Uterus (tissue), 4 donors: ENCODE measurements at places on chromosomes 7 and 10.

- DNase-seq = no peak
Measured at GRCh38 chr10:66832781-66833422, 92.9 kb upstream of the LRRTM3 start.

- peak; percentile 8 for DNase-seq
Measured at GRCh38 chr10:133142523-133143199, 17.4 kb upstream of the KNDC1 start.

DNA sequence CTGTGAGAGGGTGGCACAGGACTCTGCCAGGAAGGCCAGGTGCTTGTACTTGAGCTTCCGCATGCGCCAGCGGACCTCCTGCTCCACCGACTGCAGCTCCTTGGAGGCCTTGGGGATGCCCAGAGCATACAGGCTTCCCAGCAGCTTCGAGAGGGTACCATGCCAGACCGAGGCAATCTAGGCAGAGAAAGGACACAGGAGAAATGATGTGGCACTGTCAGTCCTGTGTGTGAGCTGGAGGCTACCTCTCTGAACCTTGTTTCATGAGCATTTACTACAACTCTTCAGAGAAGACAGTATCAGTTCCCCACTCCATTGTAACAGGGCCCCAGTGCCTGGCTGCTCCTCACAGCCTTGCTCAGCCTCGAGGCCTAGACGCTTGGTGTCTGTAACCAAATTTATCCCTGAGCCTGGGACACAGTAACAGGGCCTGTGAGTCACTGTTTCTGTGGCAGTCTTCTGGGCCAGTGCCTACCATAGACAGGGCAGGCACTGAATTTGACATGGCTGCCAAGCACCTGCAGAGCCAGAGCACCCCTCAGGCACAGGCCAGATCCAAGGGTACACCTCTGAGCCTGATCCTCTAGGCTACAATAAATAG is 5.8 kb downstream of the TBRG4 start:
- no peak for DNase-seq

DNA sequence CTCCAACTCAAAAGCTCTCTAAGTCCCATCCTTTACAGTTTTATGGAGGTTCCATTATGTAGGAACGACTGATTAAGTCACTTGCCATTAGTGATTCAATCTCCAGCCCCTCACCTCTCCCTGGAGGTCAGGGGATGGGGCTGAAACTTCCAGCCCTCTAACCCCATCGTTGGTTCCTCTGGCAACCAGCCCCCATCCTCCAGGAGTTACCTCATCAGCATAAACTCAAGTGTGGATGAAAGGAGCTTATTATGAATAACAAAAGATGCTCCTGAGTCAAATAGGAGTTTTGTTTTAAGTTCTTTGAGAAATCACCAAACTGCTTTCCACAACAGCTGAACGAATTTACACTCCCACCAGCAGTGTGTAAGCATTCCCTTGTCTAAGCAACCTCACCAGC is 494.3 kb upstream of the AUTS2 start:
- no peak for DNase-seq

- no peak for DNase-seq
Measured at GRCh38 chr10:69425511-69426298, 9.0 kb upstream of the TACR2 start.

- no peak for DNase-seq
Measured at GRCh38 chr10:13953371-13953770, 366.6 kb downstream of the PRPF18 start.

DNA sequence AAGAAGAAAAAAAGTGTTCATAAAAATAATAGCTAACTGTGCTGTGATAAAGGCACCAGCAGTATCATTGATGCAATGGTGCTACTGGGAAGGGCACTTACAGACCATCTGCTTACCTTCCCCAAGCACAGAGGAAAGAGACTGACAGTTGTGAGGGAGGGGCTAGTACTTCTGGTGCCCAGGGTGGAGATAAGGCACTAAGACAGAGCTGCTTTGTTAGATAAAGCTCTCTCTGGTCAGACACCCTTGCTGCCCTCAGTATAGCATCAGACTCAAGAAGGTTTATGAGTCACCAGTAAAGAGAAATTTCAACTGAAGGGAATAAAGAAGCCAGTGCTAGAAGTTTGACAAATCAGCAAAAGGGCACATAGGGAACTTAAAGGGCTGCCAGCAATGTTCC is 325.6 kb downstream of the HPSE2 start:
- no peak for DNase-seq

DNA sequence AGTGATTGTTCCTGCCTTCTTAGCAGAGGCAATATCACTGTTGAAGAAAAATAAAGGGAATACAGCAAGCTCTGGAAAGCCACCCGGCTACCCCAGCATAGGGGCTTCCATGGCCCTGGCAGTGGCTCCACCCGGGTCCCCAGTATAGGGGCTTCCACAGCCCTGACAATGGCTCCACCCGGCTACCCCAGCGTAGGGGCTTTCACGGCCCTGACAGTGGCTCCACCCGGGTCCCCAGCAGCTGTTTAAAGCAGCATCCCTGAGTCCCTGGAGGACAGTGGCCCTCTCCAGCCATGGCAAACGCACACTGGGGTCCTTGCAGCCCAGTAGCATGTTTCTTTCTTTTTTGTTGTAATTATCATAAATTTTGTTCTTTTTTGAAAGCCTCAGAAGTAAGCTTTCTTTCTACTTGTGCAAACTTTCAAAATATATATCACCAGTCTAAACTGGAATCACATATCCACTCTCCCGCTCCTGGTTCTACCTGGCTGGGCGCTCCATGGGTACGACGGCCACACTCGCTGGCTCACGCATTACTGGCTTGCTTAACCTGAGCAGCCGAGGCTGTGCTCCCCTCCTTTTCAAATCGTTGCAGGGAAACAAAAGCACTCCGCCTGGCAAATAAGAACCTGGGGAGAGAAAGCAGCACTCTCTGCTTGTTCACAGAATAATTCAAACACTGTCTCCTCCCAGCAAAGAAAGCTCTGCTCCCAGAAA is 62.1 kb downstream of the TCERG1L start:
- no peak for DNase-seq

GRCh38 chr7:50651271-50651989 is 86.2 kb upstream of the DDC start:
- DNase-seq = no peak

- no peak for DNase-seq
Measured at GRCh38 chr10:129964611-129965424, 744 bp upstream of the EBF3 start.

GRCh38 chr7:127650847-127651555 is 993 bp upstream of the SND1 start:
- DNase-seq = no peak

- no peak for DNase-seq
Measured at GRCh38 chr10:127813290-127813689, 76.3 kb downstream of the FOXI2 start.

GRCh38 chr7:133253519-133253875 is 619 bp downstream of the EXOC4 start:
- DNase-seq = no peak

DNA sequence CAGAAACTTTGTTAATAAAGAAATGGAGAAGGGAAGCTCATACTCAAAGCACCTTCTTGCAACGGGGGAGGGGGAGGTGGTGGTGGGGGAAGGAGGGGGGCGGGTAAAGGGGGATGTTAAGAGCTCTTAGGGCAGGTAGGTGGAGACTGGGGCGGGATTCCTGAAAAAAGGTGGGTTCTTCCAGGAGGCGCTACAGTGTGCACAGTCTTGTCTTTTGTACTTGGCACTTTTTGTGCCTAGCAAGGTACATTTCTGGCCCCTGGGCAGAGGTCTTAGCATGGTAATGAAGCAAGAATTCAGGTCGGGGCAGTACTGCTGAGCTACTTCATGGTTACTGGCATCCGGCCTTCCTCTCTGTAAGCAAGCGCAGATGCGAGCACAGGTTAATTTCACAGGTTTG is 15.2 kb upstream of the LAMB4 start:
- no peak for DNase-seq

DNA sequence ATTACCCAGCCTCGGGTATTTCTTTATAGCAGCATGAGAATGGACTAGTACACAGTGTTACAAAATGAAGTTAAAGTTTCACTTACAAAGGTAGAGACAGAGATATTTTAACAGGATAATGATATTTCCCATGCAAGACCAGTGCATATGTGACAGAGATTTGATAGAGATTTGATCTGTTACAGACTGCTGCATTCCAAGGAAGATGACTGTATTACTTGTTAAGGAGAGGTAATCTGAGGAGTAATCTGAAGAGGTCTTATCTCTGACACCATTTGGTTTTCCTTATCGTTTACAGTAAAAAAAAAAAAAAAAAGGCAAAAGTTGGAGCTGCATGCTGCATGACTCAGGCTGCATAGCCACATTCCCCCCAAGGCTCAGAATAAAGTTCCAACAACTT is 289.6 kb downstream of the POM121L12 start:
- no peak for DNase-seq

DNA sequence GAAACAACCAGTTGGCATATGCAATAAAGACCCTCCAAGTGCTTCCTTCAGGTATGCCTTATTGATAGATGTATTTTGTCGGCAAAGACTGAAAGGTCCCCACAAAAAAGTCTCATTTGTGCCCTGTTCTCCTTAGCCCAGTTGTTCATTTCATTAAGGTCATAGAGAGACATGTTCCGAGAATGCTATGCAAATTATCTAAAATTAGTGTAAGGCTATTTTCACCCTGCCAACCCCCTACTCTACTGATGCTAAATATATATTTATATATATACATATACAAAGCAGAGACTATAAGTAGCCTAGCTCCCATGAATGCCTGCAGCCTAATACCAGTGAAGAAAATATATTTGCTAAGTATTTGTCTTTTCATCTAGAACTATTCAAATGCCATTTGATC is 96.7 kb upstream of the ADO start:
- no peak for DNase-seq

DNA sequence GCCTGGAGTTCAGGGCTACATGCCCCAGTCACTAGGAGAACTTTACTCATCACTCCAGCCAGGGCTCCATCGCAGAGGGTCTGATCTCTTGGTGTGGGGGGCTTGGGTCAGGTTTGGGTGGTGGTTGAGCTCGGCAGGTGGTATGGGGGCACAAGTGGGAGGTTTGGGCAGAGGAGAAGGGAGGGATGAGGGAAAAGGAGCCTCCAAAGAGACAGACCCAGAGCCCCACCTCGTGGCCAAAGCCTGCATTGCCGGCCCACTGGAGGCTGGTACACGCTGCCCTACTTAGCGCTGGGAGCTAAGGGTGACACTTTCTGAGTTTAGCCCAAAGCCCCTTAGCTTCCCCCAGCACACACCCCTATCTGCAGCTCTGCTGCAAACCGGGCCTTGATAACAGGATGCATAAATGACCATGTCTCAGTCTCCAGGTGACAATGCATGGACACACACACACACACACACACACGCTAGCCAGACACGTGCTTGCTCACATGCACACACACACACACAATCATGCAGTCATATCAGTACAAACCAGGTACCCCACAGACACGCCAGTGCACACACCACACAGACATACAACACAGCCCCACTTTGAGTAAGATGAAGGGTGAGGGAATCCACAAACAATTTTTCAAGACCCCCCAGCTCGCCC is 14.7 kb downstream of the LZTS2 start:
- DNase-seq = peak; percentile 85

GRCh38 chr10:122446668-122447423 is 7.6 kb upstream of the ARMS2 start:
- DNase-seq = no peak

DNA sequence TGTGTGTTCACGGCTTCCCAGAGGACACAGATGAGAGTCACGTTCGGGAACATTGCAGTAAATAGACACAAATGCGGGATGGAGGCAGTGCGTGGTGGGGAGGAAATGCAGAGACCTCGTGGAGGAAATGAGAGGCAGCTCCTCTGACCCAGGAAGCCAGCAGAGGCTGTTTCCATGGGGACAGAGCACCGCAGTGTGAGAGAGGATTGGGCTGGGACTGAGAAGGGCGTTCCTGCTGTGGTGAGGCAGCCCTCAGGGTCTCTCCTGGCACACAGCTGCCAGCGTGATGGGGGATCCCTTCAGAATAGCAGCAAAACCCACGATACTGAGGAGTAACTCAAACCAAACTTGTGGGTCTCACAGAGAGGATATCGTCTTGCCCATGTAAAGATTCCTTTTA is 21.7 kb upstream of the BHLHA15 start:
- no peak for DNase-seq

DNA sequence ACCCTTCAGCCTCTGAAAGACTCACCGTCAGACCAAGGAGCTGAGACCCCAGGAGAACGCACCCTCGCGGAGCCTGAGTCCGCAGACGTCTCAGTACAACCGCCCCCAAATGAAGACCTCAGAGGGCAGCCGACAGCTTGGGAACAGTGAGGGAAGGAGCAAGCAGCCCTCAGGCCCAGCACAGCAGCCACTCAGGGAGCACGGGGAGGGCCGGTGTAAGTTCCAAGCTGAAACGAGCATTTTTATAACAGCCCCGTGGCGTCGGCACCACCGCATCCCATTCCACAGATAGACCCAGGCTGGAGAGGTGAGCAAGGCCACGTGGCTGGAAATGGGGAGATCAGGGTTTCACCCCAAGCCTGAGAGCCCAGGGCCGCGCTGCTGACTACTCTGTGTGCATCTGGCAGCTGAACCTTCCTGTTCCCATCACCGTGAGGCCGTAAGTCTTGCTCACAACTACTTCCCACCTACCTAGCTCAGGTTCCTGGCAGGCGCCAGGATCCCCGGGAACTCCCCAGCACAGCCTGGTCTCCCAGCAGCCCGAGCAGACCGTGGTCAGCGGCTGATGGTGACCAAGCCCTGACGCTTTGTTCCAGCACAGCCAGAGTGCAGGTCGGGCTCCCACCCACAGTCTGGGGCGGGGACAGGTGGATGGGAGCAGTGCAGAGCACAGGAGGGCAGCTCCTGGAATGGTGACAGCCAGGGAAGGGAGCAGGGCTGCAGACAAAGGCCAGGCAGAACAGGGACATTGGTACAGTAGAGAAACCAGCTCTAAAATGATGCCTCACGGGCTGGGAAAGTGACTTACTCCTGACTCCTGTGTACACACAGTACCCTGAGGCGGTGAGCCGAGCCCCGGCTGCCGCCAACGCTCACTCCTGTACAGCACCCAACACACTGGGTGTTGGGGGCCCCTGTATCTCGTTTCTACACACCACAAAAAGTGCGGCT is 6.1 kb upstream of the NOM1 start:
- DNase-seq = no peak

DNA sequence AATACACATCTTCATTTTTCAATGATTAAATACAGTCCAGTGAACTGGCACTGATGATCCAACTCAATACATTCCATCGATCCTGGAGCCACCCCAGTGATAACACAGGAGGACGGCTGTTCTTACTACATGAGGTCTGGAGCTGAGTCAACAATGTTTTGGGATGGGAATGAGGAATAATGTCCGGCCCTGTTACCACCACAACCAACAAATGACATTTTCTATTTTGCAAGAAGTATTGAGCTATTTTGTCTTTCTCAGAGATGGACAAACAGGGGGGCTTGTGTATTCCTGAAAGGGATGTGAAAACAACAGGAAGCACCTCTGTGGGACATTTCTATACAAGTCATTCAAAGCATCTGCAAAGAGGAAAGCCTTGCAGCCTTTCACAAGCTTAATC is 249.2 kb downstream of the PARD3 start:
- DNase-seq = no peak

- DNase-seq = no peak
Measured at GRCh38 chr7:106101726-106102125, 10.4 kb downstream of the SYPL1 start.
